Caki2 (cell line): ENCODE measurements at places on chromosomes 4 and X. TPM values are rescaled to one million over a fixed set of nuclear protein-coding genes. Genes with fewer than 3 reads are reported as not detected.

- DNase-seq: peak; percentile 79
Observed at GRCh38 chrX:110086916-110087484, 84.1 kb downstream of the TMEM164 start.

GRCh38 chr4:114108869-114109268, 129.4 kb upstream of the ARSJ start:
- peak; percentile 65 for DNase-seq

DNA sequence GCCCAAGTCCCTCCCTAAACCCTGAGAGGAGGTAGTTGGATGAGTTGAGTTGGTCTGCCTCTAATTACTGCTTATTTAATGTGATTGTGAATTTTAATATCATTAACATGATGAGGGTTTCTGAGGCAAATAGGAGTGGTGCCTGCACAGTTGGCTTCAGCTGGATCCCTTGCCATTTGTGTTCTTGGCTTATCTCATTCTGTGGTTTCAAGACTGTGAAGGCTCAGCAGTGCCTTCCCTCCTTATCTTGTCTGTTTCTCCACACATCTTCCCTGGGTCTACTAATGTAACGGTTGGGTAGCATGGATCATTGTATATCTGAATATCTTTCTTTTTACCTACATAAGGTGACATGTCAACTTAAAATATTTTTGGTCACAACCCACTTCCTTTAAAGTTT, 1.6 kb upstream of the SLC10A4 start:
- DNase-seq: no peak

DNA sequence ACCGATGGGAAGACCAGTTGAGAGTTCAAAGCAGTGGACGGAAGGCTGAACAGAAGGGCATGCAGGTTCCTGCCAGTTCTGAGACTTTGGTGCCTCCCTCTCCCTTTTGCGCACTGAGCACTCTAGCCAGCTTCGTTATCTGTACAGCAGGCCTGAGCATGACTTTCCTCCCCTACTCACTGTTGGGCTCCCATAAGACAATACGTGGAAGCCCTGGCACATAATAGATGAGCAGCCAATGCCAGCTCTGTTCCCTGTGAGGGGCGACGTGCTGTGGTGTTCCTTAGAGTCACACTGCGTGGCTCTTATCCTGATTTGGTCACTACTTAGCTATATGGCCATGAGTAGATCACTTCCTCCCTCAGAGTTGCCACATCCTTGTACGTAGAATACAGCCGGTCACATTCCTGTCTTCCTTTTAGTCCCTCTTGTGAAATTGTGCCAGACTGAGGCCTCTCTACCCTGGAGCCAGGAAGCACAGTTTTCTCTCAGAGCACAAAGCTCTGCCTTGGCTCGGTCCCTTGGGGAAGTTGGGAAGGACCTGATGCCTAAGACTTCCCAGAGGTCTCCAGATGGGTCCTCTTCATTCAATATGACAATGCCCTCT, 160.4 kb upstream of the MAMLD1 start:
- no peak for DNase-seq

DNA sequence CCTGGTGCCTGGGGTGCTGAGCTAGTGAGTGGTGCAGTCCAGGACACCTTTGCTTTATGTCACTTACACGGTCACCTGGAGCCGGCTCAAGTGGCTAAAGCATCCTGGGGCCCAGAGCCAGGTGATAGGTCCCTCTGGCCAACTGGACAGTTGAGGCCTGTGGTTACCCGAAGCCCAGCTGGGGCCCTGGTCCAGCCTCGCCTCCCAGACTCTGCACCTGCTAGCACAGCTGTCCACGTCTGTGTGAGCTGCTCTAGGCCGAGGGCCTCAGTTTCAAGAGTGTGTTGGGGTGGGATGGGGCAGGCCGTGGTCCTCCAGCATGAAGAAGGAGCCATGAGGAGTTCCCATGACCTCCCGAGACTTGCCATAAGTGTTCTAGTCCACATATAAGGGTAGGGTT, 7.7 kb upstream of the ADD1 start:
- DNase-seq: no peak

DNA sequence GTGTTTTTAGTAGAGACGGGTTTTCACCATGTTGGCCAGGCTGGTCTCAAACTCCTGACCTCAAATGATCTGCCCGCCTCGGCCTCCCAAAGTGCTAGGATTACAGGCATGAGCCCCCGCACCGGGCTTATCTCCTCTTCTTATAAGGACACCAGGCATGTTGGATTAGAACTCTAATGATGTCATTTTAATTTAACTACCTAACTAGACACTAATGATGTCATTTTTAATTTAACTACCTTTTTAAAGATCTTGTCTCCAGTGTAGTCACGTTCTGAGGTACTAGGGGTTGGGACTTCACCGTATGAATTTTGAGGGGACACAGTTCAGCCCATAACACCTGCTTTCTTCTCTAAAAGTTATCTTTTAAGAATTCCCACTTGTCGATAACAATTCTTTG, 37.7 kb upstream of the MAGED1 start:
- no peak for DNase-seq

Gene CXorf66
- not detected in 2 replicates for total RNA-seq

Gene PCYT1B
- not detected in 2 replicates for total RNA-seq

Gene TMSB4X
- total RNA-seq: 998 and 1,178 TPM in 2 replicates
